ENCODE measurements at places on chromosomes 16 and 17.
A peak's percentile ranks its signal among the peaks of the same experiment; 100 is the strongest.

DNA sequence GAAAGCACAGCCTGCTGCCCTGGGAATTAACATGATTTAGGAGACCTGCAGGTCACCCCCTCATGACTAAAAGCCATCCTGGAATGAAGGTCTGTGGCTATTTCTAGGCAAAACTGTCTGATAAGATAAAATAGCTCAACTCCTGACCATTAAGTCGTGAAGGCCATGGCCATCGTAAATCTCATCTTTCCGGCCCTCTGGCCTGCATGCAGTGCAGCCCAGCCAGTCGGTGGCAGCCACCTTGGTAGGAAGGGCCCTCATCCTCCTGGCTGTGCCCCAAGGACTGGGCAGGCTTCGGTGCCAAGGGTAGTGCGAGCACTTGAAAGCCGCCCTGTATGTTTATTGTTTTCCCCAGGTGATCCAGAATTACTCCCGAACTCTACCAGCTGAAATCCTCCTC is 18.2 kb upstream of the MEOX1 start:
- DNase-seq = no peak

DNA sequence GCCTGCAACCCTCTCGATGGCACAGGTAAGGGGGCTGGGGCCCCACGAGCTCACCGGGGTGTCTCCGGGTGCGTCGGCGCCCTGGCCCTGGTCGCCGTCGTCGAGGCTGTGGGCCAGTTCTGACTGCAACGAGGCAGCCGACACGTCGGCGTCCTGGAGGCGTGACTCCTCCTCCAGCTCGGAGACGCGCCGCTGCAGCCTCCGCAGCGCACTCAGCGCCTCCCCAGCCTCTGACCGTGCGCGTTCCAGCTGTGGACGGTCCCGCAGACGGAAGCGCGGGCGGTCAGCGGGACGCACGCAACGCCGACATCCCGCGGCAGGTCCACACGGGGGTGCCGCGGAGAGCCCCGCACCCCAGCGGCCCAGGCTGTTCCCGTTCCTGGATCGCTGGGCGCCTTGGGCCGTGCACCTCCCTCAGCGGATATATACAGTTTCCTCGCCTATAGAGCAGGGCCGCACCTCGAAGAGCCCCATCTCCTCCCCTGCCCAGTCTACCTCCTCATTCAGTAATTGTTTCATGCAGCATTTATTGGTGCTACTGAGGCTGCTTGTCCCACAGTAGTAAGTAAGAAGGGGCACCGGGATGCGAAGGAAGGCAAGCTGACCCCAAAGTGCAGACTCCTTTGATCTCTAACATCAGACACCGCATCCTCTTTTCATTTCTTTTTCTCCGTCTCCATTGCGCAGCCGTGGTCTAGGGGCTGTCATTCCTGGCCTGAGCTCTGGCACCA is 5.8 kb downstream of the THOC6 start:
- no peak for DNase-seq

- no peak for DNase-seq
Observed at GRCh38 chr17:72702136-72702735, 390.3 kb downstream of the SLC39A11 start.

- DNase-seq = no peak
Observed at GRCh38 chr16:49651226-49651625, 204.7 kb downstream of the ZNF423 start.

DNA sequence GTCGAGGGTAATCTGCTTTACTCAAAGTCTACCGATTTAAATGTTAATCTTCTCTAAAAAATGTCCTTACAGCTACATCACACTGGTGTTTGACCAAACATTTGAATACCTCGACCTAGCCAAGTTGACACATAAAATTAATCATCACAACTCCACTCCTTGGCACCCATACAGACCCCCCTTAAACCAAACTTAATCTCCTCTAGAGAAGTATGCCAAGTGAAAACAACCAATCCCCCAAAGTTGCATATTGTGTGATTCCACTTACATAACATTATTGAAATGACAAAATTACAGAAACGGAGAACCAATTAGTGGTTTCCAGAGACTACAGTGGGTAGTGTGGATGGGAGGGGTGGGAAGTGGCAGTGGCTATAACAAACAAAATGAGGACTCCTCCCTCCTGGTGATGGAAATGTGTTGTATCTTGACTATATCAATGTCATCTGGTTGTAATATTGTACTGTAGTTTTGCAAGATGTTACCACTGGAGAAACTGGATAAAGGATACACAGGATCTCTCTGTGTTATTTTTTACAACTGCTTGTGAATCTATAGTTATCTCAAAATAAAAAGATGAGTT is 39.4 kb downstream of the CAPNS2 start:
- no peak for DNase-seq

DNA sequence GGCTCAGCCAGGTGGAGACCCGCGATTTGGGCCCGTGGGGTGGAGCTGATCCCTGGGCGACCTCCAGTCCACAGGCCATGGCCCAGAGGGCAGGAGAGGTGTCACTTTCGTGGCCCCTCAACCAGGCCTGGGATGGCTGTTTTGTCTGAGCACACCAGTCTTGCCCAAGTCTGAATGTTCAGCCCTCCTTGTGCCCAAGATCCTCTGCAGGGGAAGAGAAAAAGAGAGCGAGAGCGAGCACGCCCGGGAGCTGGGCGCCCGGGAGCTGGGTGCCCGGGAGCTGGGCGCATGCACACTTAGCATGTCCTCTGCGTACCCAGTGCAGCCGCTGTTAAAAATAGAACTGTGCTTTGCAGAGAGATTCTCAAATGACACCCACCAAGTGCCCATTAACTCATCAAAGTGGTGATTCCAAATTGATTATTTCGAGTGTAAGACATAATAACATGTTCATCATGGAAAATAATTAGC is 403.3 kb upstream of the TNRC6C start:
- DNase-seq = no peak

DNA sequence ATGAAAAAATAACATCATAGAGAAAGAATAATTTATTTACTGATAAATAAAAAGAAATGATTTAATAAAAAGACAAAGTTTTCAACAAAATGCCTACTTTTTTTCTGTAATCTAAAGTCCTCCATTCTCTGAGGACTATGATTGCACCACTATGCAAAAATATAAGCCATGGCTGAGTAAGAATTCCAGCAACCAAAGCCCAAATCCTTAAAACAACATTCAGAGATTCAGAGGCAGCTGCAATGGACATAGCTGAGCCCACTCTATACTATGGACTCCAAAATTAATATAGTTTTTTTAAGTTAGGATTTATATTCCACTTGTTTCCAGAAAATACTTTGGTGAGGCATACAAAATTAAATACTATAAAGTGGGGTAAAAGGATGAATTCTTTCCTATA is 169.5 kb upstream of the C17orf78 start:
- no peak for DNase-seq

DNA sequence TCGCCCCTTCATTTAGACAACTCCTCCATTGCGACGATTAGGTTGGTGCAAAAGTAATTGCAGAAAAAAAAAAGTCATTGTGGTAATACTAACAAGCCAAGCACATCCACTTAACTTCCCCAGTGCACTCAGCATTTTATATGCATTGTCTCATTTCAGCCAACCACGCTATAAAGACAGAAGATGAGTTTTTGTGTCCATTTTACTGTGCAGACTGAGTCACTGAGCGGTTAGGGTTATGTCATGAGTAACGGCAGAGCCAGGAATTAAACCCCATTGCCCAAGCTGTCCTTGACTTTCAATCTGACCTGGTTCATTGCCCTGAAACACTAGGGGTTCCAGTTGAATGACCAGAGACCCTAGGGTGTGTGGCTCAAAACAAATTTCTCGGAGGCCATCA is 218.7 kb downstream of the XYLT1 start:
- DNase-seq = no peak

DNA sequence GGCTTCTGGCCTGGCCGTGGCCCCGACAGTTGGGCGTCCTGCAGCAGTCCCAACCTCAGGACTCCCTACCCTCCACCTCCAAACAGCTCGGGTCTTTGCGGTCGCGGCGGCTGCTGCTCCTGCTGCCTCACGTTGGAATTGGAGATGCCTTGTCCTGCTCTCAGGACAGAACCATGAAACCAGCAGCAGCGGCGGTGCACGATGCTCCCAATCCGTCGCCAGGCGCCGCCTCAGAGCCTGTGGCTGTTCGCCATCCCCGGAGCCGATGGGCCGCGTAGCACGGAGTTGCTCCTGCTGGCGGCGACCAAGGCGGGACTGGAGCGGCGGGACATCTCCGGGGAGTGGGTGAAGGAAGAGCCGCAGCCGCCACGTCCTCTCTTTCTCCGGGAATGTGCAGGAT is 1965.9 kb downstream of the TP53TG3F start:
- DNase-seq = no peak

DNA sequence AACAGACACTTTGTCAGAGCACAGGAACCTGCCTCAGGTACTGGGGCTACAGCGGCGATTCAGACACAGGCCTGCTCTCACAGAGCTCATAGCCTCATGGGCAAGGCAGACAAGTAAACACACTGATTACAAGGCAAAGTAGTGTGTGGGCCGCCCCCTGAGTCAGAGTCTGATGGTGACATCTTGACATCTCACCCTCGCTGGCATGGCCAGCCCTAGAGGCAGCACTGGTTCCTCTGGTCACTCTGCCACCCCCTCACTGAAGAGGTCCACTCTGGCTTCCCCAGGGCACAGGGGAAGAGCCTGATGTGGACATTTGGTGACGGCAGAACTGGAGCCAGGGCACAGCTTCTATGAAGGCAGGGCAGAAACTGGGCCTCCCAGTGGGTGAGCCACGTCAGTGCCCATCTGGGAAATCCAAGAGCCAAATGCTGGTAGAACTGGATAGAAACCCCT is 32.9 kb upstream of the TOB1 start:
- DNase-seq = no peak

DNA sequence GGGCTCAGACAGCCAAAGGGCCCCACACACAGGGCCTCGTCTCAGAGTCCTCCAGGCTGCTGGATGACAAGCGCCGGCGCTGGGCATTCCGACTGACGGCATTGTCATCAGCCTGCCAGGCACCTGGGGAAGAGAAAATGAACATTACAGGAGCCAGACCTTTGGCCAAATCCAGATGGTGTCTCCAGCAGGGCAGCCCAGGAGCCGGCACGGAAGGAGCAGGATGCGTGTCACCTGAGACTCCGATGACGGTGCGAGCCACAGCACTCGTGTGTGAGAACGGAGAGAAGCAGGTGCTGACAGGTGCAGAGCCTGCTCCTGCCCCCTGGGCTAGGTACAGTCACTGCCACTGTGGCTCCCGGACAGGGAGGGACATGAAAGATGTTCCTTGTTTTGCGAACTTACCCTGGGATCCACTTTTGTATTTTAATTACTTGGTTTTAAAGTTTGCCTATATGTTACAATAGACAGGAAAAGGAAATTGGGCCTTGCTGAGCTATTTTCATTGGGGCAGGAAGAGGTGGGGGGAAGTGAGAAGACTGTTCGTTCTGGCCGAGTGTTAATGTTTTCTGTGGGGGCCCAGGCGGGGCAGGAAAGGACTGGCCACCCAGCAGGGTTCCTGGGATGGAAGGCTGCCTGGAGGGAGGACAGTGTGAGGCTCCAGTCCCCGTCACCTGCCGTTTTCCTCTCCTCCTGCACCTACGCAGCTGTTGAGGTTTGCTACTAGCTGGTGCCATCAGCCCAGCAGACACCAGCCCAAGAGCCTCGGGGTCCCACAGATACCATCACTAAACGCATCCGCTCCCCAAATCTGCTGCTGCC is 4.4 kb upstream of the FOXJ1 start:
- no peak for DNase-seq

- DNase-seq = no peak
Observed at GRCh38 chr17:811051-811784, 29.1 kb downstream of the MRM3 start.

DNA sequence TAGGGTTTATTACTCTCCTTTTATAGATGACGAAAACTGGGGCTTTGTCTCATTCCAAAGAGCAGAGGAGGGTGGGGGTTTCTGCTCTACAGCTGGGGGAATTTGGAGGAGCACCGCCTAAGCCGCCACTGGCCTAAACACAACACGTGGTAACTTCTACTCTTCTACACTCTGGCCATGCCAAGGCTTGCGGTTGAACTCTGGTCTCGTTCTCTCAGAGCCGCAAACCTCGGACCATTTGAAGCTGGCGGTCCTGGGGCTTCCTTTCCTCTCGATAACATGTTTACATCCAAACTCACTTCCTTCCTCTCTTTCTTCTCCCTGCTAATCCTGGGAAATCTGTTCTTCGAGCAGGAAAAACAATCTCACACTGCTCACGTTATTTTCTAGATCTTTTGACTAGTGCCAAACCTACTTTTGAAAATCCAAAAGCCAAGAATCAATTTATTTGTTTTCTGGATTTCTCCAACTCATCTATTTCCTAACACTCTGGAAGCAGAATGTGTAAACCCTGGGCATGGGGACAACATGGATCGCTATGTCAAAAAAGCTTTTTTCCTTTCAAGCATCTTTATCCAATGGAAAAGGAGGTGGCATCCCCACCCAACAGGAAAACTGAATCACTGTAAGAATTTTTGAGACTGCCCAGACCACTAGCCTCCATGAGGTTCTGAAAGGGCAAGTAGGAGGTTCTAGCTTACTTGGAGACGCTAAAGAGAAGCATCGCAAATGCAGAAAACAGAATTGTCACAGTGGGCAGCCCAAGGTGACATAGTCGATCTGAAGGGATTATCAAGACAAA is 13.6 kb upstream of the EEF2K start:
- DNase-seq = peak; percentile 73

DNA sequence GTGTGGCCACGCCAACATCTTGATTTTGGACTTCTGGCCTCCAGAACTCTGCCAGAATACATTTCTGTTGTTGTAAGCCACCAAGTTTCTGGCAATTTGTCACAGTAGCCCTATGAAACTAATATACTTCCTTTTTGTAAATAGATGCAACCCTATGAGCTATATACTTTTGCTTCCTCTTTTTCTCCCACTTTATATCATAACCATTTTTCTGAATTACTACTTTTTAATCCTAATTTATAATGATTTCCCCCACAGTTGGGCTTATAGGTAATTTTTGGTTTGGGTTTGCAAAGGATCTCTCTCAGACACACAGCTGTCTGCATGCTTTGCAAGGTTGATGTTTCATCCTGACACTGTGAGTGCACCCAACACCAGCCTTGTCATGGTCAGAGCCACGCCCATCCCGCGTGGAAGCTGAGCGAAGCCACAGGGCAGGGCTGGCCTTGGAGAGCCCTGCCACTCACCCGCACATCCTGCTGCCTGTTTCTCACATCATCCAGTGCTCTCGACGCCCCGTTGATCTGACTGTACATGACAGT is 5.8 kb downstream of the TRIM25 start:
- DNase-seq = no peak

DNA sequence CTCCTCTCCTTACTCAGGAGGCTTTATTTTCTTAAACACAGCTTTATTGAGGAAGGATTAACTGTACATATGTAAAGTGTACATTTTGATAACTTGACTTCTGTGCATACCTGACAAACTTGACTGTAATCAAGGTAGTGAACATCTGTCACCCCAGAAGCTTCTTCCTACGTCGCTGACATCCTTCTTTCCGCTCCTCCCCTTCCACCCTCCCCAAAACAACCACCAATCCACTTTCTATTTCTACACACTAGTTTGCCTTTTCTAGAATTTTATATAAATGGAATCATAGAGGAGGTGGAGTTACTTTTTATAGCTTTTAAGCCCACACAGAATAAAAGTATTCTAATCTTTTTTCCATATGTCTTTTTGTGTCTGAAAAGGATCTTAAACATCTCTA is 225.2 kb upstream of the RBFOX1 start:
- no peak for DNase-seq
